ENCODE measurements at places on chromosomes 2 and 18.

GRCh38 chr18:1846640-1847039 lies 724.7 kb downstream of the METTL4 start:
- DNase-seq = no peak

DNA sequence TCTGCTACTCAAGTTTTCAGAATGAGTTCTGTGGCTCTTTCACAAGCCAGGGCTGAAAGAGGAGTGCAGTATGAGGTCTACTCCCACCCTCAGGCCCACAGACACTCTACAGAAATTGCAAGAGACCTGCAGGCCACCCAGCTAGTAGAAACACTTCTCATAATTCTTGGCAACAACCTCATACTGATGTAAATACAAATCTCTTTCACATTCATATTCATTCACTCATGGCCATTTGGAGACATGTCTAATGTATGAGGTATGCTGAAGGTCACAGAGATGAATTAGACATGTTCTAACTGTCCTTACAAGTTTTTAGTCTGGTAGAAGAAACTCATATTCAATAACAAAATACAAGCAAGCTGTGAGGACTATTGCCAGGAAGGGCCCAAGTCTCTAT lies 83.8 kb upstream of the KLHL29 start:
- DNase-seq = no peak

GRCh38 chr2:160209516-160209856 lies 9.4 kb upstream of the ITGB6 start:
- no peak for DNase-seq

- no peak for DNase-seq
Measured at GRCh38 chr2:64985447-64985846, 3.8 kb upstream of the SLC1A4 start.
